ENCODE measurements at places on chromosomes 11 and 22.

- no peak for DNase-seq
Observed at GRCh38 chr11:66008468-66009101, 3.2 kb upstream of the CST6 start.

DNA sequence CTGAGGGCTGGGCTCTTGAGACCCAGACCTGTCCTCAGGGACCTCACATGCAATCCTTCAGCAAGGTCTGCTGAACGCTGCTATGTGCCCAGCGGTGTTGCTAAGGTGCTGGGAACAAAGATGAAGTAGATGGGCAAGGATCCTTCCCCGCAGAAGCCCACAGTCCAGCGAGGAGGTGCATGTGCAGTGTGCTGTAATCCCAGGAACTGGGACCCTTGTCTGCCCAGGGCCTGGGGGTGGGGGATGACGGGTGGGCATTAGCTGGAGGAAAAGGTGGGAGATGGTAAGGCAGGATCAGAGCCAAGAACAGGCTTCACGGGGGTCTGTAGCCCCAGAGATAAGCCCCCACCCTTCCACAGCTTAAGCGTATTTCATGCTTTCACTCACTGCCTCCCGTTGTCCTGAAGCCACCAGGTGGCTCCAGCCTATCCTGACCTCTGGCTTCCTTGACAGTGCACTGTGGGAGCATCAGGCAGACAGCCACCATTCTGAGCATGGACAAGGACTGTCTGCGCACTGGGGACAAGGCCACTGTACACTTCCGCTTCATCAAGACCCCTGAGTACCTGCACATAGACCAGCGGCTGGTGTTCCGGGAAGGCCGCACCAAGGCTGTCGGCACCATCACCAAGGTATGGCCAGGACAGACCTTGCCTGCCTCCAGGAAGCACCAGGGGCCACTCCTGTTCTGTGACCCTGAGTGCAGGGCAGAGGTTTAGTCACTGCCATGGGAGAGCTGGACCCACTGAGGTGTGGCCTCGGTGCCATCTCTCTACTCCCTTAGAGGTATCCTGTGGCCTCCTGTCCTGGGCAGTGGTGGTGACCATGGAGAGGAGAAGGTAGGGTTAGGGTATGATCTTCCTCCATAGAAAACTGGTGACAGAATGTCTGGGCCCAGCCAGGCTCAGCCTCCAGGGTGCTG is 22.0 kb downstream of the GTPBP1 start:
- no peak for DNase-seq

DNA sequence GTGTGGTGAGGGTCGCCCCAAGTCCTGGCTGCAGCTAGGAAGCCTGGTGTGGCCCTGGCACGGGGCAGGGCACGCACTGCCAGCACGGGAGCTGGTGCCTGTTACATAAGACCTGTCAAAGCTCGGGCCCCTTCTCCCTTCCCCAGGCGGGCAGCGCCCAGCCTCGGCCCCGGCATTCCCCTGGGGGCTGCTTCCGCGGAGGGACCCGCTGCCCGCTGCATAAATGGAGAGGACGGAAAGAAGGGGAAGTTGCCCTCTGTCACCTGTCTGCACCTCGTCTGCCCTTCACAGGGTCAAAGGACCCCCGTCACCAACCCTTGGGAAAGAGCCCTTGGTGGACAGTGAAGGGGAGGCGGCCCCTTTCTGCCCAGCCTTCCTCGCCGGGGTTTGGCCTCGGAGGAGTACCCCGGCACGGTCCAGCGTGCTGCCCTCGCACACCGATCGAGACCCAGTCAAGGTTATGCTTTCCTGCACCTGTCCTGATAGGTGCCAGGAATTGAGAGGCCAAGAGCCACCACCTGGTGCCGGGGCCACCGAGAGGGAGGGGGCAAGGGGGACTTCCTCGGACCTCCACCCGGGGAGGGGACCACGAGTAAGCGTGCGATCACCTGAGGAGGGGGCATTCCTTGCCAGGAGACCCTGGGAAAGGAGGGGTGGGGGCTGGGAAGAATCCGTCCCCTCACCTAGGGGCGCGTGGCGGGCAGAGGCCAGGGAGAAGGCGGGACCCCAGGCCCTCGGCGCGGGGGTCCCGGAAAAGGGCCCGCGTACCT is 16.8 kb upstream of the MFRP start:
- no peak for DNase-seq

DNA sequence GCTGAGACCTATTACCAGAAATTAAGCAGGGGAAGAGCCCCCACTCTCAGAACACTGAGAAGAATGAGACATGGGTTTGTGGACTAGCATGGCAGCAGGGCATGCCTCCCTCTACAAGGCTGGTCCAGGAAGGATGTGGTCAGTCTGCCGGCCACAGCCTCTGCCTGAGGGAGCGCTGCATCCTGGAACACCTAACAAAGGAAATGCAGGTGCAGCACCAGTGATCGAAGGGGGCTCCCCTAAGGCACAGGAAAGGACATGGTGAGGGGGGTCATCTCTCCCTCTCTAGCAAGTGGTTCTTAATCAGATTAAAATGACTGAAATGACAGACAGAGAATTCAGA is 40.6 kb upstream of the ARL14EP start:
- no peak for DNase-seq

- DNase-seq: no peak
Observed at GRCh38 chr11:102112509-102112821, 2.2 kb downstream of the YAP1 start.

GRCh38 chr11:94303966-94304958 is at the start of gene IZUMO1R:
TSS of gene IZUMO1R (plus strand) at chr11:94304580. CDS start at chr11:94305637, 1,057 bp downstream.
- DNase-seq: no peak

DNA sequence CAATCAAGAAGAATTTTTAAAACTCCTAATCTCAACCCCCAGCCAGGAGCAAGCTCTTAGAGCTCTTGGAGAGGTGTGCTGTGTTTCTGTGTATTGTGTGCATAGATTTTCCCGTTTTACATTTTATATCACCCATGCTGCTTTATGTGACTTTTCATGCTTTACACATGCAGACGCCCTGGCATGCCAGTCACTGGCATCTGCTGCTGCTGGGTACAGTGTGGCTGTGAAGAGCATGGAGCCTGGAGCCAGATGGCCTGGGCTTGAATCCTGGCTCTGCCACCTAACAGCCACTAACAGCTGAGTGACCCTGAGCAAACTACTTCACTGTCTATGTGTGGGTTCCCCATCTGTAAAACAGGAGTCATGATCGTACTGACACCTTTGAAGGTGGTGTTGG is 23.1 kb downstream of the POLR3H start:
- no peak for DNase-seq

DNA sequence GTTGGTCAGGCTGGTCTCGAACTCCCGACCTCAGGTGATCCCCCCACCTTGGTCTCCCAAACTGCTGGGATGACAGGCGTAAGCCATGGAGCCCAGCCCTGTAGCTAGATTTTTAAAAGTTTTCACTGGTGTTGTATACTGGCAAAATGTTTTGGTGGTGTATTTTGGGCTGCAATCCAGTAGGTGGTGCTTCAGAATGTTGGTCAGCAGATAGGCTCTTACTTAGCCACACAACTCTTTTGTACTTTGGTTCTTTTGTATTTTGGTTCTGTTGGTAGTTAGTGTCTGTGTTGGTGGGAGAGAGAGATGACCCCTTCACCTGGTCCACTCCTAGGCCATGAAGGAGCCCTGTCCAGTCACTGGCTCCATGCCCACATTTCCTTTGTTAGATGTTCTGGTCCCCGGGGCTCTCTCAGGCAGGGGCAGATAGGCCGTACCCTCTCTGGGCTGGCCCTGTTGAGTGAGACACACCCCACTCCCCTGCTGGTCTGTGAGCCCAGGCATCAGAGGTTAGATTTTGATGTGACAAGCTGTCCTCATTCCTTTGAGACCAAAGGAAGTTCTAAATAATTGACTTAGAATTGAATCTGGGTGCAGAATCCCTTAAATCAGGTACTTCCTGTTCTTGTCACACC is 123.8 kb downstream of the DDX10 start:
- DNase-seq: no peak

GRCh38 chr11:67117672-67118180 is 1.3 kb upstream of the KDM2A start:
- DNase-seq: peak; percentile 31

DNA sequence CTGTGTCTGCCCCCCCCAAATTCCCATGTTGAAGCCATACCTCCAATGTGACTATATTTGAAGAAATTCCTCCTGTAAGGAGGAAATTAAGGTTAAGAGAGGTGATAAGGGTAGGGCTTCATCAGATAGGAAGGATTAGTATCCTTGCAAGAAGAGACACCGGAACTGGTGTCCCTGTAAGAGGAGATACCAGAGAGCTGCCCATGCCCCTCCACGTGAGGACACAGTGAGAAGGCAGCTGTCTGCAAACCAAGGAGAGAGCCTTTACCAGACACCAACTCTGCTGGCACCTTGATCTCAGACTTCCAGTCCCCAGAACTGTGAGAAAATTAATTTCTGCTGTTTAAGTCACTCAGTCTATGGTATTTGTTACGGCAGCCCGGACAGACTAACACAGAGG is 109.3 kb downstream of the ARFGAP2 start:
- DNase-seq: no peak

DNA sequence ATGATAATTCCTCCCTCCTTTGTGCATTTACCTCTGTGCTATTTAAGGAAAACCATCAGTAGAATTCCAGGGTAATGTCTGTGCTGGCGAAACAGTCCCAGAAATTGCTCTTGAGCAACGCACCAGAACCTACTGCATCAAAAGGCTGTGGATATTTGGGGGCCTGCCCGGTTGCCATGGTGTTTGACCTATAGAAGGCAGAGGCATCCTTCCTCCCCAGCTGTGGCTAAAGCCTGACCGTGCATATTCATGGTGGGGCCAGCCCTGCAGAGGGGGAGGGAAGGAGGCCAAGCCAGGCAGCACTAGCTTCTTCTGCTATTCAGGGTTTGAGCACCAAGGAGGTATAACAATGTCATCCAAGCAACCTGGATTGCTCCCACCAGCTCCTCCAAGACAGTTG is 215.0 kb upstream of the E2F8 start:
- no peak for DNase-seq

DNA sequence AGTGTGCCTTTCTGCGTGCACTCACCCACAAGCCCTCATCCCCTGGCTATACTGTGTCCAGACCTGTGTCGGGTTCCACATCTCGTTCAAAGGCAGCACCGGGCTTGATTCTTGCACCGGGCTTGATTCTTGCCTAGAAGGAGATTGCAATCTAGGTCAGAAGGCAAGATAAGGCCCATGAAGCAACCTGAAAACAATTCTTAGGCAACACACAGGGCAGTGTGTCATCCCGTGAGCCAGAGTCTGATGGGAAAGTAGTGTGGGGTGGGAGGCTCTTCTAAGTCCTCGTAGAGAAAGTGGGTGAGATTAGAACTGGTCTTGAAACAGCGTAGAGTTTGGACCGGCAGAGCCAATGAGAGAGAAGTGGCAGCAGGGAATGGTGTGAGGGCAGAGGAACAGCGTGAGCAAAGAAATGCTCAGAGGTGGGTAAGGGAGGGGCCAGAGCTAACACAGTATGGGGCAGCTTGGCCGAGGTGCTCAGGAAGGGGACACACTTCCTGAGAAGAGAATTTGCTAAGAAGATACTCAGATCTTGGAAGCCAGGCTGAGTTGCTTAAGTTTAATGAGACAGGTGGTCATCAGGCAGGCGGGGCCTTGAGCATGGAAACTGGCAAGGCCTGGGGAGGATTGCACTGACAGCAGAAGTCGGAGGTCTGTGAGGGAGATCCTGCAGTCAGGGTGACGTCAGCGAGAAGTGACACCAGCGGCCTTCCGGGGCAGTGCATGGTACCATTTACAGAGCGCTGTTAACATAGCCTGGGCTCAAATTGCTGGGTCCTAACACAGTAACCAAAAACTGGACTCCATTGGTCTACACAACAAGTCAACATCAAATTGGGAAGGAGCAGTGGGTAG is 40.7 kb upstream of the DKK3 start:
- no peak for DNase-seq

DNA sequence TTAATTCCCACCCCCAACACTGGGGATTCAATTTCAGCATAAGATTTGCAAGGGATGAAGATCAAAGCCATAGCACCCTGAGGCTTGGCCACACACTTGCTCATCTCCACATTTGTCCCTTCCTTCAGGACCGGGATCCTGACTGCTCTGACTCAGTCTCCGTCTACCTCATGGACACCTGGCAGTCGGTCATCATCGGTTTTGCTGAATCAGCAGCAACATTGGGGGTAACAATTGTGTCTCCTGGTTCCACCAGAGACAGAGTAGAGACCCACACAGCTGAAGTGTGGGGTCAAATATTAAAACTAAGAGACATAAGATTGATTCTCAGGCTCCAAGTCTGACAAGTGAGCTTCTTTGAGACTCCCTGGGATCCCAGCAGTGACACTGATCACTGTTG is 34.6 kb downstream of the GGTLC2 start:
- no peak for DNase-seq

DNA sequence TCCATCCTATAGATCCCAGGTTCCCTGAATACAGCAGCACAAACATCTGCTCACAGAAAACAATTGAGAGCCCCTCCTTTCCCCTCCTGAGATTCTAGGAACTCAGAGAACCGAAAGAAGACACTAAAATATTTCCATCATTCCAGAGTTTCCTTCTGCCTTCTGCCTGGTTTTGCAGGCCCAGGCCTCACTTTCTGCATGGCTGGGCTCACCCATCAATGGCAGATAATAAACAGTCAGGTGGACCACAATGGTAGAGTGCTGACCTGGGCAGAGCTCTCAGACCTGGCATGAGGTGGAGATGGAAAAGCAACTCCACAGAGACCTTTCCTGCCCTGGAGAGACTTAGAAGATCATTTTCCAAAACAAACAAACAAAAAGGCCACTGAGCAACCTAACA is 389.1 kb downstream of the NXPE2 start:
- DNase-seq: no peak

DNA sequence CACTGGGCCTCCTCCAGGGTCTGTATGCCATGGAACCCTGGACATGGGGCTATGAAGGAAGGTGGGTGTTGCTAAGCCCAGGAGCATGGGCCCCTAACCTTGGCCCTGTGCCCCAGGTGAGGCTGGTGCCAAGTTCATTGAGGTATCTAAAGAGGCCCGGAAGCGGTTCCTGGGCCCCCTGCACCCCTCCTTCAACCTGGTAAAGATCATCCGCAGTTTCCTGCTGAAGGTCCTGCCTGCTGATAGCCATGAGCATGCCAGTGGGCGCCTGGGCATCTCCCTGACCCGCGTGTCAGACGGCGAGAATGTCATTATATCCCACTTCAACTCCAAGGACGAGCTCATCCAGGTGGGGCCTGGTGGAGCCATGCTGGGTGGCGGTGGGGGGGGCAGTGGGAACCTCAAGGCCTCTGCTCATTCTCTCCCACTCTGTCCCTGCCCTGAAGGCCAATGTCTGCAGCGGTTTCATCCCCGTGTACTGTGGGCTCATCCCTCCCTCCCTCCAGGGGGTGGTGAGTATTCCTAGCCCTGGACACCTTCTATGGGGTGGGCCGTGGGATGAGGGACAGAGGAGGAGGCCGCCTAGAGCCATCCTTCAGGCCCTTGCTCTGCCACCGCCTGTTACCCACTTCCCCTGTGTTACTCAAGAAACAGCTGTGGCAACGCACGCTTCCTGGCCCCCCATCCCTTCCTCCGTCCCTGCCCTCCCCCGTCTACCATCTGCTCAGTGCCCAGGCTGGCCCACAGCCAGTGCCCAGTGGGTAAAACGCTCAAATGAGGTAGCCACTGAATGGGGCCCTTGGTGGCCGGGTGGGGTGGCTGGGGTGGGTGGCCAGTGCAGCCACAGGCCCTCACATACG is 3.0 kb downstream of the PNPLA2 start:
- no peak for DNase-seq

All from stimulated activated CD4-positive, alpha-beta T cell treated with anti-CD3 and anti-CD28 coated beads, Interleukin-12 subunit alpha, Interleukin-12 subunit beta, amount 100 ng/mL, for 24 hours (primary cell).